Stimulated activated CD8-positive, alpha-beta memory T cell treated with anti-CD3 and anti-CD28 coated beads, Interleukin-15, amount 100 ng/mL, for 48 hours (primary cell): ENCODE measurements at places on chromosomes 12 and 14.

DNA sequence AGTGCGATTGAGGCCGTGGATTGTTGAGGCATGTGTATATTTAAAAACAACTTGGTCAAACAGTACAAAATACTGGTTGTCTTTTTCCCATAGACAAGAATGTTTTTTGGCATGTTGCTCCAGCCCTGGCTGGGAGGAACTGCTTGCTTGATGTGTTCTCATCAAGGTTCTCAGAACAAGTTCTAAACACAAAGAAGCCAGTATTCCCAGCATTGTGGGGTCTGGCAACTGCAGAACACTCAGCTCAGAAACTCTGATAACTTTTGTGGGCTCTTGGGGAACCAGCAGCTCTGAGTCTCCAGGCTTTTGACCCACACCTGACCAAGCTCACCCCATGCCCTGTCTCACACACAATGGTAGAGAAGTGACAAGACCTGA lies 27.1 kb upstream of the DICER1 start:
- DNase-seq, result no peak

DNA sequence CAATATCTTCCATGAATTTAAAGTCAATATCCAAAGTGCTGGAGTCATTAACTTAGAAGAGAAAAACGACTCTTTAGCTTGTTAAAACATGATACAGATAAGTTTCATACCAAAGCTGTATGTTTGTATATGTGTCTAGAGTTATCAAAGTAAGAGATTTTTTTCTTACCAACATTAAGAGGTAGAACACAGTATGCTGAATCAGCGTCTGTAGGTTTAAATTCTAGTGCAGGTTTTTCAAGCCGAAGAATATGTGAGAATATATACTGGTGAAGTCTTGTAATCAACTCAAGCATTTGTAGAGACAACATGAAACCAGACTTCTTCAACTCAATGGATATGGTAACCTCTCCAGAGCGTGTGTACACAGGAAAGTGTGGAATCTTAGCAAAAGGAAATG lies 49.6 kb downstream of the DICER1 start:
- DNase-seq, result no peak

DNA sequence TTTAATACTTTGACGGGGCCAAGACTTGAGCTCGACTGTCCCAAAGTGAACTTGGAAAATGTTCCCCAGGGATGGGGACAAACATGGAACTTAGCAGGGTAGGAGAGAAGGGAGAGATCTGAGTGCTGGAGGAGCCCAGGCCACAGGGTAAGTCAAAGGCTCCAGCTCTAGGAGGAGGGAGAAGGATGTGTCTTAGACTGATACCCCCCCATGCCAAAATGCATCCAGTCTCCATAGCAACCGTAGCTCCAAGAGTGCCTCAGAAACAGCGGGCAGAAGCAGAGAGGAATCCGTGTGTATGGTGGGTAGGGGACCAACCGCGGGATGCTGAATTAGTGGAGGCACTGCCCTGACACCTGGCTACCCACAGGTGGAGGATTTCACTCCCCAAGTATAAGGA lies 845 bp upstream of the AGAP2 start:
- DNase-seq, result no peak

- DNase-seq, result no peak
These were observed 134.2 kb downstream of the SYNE2 start for GRCh38 chr14:63986789-63987533.

DNA sequence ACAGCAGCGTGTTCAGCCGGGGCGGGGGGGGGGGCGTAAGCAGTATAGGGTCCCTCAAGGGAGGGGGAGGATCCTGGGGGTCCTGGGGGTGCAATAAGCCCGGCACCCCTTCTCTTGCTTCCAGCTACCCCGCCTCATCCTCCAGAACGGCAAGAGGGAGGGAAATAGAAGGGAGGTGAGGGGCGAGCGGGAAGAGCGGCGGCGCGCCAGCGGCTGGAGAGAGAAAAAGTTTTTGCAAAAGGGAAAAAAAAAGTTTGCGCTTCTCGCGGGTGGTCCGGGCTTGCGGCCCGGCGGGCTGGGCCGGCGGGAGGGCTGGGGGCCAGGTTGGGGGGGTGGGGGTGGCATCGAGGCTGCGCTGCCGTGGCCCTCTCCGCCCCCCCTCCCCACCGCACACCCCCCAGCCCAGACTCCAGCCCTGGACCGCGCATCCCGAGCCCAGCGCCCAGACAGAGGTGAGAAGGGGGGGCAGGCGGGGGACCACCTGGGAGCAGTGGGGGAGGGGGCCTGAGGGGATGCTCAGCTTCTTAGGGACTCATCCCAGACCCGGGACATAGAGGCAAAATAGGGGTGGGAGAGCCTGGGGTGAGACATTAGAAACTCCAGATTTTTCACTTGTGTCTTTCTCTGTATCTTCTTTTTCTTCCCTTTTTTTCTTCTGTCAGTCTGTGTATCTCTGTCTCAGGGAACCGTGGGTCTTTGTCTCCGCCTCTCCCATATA lies at the start of gene GLI1:
Gene GLI1, plus strand, starts transcription at position 36 of the 718 bp plus-strand sequence. CDS start 3,907 bp downstream, outside the sequence.
- no peak for DNase-seq

GRCh38 chr12:89183985-89184435 lies 168.3 kb downstream of the DUSP6 start:
- DNase-seq, result no peak

DNA sequence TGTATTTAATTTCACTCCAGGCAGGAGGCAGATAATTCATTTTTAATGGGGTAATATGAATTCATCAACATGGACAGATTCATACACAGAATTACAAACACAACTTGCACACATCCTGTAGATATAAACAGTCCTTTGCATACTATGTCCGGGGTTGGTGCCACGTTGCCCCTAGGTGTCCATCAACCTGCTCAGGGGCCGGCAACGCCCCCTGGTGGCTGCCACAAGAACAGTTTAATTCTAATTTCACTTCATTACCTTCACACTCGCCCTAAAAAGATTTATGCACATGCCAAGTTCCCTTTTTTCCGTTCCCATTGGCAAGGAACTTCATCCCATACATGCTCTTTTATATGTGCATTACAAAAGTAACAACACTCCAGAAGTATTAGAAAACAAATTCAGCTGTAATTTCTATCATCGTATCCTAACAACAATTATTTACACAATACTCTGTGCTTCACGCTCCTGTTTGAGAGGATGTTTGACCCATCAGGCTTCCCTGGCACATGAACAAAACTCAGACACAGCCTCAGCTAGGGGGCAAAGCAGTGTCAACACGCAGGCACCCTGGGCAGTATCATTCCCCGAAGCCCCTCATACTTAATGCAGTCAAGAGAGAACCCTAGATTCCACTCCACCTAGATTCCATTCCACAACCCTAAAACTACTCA lies 15.5 kb downstream of the MANSC1 start:
- DNase-seq, result peak; percentile 39

- DNase-seq, result no peak
These were observed 213.7 kb downstream of the GXYLT1 start for GRCh38 chr12:41930866-41931437.

DNA sequence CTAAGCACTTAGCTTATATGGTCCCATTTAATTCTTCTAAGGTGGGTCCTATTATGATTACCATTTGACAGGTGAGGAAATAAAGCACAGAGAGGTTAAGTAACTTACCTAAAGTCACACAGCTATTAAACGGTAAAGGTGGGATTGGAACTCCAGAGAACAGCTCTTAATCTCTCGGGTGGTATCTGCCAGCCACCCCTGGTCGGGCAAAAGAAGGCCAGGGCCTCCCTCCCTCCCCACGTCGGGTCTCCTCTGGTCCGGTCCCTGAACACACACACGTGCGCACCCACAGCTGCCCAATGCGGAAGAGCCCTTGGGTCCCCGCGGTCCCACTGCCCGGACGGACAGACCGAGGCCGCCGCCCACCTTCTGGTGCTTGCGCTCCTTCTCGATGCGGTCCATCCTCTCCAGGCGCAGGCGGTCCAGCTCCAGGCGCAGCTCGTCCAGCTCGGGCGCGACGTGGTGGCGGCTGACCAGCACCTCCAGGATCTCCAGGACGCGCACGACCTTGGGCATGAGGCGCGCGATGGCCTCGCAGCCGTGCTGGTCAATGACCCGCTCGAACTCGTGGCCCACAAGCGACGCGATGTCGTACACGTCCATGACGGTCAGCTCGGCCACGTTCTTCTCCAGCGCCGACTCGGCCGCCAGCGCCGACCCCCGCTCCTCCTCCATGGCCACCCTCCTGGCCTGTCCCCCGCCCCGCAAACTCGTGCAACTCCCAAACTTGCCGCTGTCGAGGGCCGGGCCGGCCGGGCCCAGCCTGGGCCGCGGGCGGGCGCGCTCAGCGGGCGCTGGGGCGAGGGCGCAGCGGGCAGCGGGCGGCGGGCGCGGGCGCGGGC lies 490 bp downstream of the RILPL1 start:
- DNase-seq, result no peak

GRCh38 chr14:61647704-61648103 lies 47.6 kb upstream of the HIF1A start:
- DNase-seq, result no peak

DNA sequence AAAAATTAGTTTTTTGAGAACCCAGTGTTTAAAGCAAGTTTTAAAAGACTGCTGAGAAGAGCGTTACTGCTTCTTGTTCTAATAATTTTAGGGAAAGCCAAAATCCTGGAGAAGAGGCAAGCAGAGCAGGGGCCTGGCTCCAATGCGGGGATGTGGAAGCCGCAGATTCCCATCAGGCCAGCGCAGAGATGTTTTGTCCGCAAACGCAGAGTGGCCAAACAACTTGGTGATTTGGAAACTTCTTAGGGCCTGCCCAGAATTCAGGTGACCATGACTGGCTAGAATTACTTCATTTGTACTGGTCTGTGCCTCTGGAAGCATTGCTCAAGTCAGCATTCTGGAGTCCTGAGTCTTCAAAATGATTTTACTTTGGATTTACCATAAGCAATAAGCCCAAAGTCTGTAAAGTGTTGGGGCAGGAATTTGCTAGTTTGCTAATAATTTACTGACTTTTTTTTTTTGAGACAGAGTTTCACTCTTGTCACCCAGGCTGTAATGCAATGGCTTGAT lies 208.4 kb downstream of the PPM1H start:
- DNase-seq, result no peak

GRCh38 chr12:92357584-92358261 lies 212.1 kb upstream of the BTG1 start:
- DNase-seq, result no peak

DNA sequence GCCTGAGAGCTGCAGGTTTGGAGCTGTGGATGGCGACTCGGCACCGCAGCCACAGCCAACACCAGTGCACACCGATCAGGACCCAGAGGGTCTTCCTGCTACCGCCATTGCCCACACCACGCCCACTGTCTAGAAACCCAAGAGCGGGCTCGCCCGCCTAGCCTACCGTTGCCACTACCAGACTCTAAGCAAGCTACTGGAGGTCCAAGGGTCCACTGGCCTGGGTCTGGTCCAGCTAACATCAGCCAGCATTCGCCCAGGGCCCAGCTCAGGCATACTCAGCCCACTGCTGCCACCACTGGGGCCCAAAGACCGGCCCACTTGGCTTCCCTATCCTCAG lies 30.5 kb upstream of the MON2 start:
- DNase-seq, result no peak

GRCh38 chr12:92690601-92691000 lies 12.2 kb upstream of the PLEKHG7 start:
- DNase-seq, result no peak

- no peak for DNase-seq
These were observed 980 bp upstream of the LTBR start for GRCh38 chr12:6382982-6383381.

DNA sequence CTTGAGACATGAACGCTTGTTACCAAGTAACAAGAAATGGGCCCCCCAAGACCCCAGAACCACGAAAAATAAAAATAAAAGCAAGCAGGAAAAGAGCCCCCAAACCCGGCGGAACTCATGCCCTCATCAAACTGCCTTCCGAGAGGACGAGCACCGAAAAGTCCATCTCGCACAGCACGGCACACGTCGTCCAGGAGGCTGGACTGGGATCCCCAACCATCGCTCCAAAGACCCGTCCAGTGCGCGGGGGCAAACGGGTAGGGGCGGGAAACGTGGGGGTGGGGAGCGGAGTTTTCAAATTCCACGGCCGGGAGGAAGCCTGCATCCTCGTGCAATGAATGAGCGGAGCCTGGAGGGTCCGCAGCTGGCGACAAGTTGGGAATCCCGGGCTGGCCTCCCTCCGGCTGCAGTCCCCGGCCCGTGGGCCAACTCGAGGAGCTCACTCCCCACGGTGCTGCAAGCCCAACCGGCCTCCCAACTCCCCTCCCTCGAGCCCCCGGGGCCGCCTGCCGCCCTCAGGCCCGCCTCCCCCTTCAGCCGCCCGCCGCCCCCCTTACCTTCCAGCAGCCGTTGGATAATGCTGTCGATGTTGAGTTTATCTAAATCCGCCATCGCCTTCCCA lies 484 bp downstream of the PPP1CC start:
- no peak for DNase-seq

GRCh38 chr14:70655110-70655826 lies 13.6 kb downstream of the TTC9 start:
- peak; percentile 54 for DNase-seq

GRCh38 chr12:124527861-124528561 lies 39.4 kb downstream of the NCOR2 start:
- DNase-seq, result no peak

DNA sequence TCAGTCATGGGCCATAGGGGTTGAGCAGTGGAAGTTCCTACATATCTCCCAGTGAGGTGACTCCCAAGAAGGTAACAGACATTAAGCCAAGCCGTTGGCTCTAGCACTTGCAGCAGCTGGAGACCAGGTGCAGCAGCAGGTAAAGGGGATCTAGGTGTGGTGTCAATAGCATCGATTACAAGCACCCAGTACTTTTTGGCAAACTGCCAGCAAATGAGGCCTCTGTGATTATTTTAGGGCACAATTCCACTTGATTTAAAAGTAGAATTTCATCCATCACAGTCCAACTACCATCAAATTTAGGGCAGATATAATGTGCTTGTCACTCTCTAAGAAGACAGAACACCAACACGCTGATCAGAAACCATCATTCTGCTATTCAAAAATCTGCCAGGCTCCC lies 224.1 kb upstream of the EGLN3 start:
- DNase-seq, result no peak

DNA sequence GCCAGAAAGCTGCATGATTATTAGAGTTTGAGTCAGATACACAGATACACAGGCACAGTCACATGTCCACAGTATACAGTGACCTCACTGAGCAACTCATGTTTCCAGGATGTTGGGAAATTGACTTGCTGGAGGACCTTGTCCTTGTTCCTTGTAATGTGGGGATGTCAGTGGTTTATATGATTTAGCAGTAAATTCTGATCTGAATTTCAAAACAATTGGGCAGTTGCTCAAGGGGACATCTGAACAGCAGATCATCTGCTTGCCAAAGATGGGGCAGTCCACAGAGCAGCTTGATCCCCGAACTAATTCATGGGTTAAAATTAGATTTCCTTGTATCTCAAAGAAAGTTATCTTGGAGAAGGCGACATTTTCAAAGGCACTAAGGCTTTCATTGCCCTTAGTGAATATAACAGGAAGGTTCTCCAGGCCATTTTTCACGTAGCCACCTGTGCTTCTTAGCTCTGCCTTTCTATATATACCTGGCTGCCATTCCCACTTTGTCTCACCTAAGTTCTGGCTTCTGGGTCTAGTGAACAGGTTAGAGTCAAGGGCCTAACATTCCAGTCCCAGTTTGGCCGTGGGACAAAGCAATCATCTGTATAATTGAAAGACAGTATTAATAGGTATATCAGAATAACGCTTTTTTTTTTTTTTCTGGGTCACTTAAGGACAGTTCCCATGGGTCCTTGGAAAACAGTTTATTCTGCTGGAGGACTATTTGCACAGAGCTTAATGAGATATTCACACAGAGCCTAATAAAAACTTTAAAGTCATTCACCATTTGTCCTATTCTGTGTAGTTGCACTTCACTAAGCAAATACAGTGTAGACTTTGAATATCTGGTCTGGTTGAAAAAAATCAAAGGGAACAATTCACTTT lies 64.9 kb upstream of the STRN3 start:
- no peak for DNase-seq

GRCh38 chr12:117643971-117644370 lies 282.5 kb upstream of the NOS1 start:
- no peak for DNase-seq
